ENCODE measurements at places on chromosomes 7 and 10.

DNA sequence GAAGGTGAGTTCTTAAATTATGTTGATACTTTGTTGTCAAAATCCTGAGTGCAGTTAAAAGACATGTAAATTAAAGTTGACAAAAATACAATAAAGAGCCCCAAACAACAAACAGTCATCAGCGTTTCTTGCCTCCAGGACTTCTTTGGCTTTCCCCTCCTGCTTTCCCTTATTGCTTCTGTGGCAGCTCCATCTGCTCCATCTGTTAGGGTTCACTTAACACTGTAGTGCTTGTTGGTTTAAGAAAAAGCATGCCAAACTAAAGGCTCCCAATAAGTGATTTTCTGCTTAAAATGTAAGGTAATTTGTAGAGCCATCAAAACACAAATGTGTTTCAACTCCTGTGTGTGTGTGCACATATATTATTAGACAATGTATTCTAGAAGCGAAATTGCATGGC, 254.3 kb upstream of the GNAI1 start:
- DNase-seq = no peak

DNA sequence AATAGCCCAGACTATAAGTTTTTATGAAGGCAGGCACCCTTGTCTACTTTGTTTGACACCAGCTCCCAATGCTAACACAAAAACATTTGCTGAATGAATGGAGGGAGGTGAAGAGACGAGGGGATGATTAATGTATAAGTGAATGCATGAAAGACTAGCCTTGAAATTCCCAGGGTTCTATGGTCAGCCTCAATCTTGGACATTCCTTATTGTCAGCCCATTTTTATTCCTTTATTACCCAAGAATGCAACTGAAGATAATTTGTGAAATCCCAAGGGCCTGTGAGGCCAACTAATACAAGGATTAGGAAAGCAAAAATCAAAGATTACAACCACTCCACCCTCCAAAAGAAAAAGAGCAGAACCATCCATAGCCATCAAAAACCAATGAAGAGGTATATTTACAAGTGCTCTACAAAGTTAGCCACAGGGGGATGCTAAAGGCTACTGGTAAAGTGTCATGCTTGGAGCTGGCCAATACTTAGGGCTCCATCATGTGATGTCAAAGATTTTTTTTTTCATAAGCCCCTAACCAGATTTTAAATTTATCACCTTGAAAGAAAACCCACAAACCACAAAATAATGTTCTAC, 40.0 kb upstream of the ASAH2 start:
- DNase-seq = no peak

DNA sequence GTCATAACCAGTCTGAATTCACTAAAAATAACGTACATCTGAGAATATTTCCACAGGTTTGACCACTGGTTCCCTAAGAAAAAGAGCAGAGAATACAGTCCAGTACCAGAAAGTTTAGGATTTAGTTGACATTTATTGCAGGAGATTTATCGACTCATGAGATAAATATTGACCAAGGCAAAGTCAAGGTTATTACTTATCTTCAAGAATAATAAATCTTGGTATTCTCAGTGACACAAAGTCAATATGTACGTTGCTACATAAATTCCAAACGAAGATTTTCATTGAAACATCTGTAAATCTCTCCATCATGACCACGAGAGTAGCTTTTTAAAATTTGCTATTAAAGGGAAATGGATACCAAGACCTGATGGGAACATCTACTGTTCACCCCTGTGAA, 39.4 kb upstream of the GRB10 start:
- DNase-seq = no peak

DNA sequence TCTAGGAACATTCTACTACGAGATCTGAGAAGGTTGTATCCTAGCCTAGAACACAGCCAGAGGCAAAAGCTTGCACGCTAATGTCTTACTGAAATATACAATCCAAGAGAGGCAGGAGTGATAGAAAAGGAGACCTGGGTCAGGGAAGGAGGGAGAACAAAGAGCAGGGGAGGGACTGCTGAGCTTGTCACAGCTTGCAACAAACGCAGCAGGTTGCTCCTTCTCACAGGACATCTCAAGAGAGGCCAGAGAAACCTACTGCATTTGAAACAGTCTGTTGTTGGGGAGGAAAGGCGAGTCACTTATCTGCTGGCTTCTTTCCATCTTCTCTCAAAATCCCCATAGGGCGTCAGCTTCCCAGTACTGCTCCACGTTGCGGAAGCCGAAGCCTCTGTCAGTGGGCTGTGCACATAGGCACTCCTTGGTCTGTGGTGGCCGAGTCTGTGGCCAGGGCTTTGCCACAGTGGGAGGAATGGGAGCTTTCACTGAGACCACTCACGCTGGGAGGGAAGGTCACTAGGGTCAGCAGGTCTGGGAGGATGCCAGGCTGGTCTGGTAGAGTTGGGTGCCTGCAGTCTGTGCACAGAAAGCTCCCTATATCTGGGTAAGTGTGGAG, 25.8 kb upstream of the GPNMB start:
- DNase-seq = no peak

DNA sequence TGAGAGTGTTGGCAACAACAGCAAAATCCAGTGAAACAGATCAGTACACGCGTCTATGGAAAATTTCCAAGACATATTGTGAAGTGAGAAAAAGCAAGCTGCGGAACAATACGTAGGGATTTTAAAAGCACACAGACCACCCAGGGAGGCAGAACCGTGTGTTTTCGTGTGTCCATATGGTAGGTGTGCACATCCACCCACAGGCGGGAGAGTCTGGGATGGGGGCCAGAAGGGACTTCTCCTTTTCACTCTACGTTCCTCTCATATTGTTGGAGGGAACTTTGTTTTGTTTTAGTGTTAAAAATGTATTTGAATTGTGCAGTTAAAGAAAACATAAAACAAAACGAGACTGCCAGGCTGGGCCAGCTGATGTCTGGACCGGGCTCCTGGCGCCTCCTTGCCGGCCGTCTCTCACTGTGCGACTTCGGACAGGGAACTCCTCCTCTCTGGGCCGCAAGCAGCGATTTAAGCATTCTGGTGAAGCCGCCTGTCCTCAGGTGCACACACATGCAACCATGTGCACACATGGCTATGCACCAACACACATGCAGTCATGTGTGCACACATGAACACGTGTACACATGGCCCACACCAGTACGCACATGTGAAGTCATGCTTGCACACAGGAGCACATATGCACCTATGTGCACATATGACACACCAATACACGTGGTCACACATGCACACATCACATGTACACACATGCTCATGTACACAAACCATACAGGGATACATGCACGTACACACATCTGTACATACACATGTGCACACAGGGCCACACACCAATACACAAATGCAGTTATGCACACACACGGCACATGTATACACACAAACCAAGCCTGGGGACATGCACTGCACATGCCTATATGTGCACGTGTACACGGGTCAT, 141.1 kb downstream of the ELFN1 start:
- no peak for DNase-seq

GRCh38 chr10:114957122-114957521, 19.1 kb downstream of the TRUB1 start:
- DNase-seq = no peak

DNA sequence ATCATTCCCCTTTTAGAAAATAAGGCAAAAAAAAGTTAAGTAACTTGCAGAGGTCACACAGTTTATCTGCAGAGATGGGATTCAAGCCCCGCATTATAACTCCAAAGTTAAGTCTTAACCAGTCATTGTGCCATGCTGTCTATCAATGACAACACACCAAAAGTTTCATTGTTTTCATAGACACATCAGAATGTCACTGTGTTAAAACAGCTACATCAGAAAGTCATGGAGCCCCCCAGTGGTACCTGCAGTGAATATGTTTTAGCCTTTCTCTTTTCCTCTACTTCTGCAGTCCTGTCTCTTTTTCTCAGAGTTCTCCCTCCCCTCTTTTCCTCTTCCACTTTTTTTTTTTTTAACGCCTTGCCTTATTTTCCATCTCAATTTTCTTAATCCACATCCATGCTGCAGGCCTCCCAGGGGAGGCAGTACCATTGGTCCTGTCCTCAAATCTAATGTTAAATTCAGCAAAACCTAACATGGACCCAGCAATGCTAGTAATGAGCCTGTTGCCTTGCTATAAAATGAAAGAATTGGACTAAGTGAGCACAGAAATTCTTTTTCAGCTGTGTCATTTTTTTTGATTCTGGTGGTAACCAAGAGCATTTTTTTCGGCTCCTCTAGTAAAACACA, 3.8 kb upstream of the NRCAM start:
- DNase-seq = peak; percentile 21

GRCh38 chr10:200405-200804, 65.2 kb downstream of the ZMYND11 start:
- DNase-seq = no peak

DNA sequence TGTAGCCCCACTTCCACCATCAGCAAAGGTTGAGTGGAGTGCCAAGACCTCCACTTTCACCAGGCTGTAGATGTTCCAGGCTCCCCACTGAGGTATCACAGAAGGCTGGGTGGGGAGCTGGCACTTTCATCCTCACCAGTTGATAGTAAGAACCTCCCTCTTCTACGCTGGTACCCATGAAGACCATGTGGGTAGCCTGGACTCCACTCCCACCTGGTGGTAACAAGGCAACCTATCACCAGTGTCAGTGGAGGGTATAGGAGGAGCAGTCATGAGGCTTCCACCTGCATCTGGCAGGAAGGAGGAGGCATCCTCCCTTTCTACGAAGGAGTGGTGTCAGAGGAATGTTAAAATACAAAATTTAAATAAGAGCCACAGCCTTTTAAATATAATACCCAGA, 4.4 kb downstream of the SMIM30 start:
- DNase-seq = no peak

DNA sequence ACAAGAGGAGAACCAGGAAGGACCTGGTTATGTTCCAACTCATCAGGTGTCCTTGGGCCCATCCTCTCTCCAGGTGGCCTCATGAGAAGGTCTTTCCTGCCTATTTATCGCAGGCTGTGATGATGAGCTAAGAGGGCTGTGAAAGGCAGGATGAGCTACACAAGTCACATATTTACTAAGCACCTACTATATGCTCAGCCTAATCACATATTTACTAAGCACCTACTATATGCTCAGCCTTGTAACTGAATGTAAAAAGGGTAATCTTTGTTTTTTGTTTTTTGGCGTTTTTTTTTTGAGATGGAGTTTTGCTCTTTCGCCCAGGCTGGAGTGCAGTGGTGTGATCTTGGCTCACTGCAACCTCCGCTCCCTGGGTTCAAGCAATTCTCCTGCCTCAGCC, 44.2 kb upstream of the NPFFR1 start:
- no peak for DNase-seq

GRCh38 chr7:81789406-81790119, 19.7 kb upstream of the HGF start:
- no peak for DNase-seq

GRCh38 chr7:50555594-50556140, 9.5 kb downstream of the DDC start:
- DNase-seq = no peak

DNA sequence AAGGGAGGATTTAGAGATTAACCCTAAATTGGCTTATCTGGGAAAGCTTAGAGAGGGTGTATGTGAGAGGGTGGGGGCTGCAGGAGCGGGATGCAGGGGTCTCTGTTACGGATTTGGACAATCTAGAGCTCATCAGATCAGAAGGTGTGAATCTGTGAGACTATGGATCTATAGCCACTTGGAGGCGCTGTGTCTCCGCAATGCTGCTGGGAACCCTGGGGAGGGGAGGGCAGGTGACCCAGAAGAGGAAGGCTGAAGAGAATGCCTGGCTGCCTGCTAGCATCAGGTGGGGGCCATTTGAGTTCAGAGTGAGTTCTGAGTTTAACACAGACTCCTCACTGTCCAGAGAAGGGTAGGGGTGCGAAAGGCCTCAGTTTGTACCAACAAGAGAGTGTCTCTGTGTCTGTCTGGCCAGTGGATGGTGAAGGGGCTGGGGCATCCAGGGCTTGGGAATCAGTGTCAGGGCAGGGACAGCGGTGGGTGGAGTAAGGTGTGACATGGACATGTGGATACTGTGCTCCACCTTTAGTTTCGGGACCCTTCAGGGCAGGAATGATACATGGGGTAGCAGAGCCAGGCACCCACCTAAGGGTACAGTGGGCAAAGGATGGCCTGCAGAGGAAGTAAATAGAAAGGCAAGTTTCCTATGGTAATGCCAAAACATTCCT, 187.3 kb upstream of the PRSS58 start:
- DNase-seq = peak; percentile 55

DNA sequence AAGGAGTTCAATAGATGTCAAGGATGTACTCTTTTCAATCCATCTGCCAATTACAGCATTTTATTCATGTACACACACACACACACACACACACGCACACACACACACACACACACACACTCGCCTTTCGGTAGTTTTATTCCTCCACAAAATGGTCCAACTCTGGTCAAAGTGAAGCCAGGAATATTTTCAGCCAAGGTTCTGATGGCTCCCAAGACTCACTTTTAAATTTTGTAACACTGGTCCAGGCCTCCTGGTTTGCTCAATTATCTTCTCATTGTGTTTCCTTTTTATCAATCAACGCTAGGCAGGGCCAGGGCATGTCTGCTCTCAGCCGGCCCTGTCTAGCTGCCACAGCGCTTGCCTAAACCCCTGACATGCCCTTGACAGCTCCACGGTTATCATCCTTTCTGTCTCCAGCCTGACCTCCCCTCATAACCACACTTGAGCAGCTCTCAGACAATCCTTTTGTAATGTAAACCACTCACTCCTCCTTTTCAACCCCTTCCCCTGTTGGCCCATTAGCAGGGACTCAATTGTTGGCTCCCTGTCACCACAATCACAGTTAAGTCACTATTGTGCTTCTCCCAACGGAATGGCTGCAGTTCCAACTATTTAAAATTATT, 115.1 kb downstream of the ICA1 start:
- DNase-seq = no peak

GRCh38 chr7:123864012-123864411, 19.0 kb downstream of the HYAL4 start:
- DNase-seq = no peak

DNA sequence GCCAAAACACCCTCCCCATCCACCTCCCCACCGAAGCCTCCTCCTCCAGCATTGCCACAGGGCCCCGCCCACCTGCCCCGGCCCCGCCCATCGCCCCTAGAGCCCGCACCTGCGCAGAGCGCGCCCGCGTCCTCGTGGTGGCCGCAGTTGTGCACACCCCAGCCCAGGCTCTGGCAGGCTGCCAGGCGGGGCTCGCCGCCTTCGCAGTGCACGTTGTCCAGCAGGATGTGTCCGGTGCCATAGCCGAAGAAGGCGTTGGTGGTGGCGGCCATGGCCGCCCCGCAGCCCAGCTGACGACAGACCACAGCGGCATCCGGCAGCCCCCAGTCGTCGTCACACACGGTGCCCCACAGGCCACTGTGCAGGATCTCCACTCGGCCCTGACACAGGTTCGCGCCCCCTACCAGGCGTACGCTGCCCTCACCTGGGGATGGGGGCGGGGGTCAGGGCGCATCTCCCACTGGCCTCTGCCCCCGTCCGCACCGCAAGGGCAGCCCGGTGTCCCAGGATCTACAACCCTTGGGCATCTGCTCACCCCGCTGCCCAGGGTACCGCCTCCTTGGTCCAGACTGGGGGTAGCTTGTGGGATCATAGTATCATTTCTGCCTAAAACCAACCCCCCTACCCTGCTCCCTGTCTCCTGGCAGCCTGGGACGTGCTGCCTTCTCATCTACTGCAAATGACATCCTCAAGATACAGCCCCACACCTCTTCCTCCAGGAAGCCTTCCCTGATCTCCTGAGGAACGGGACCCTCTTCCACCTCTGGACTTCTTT, 11.9 kb downstream of the SSC4D start:
- peak; percentile 89 for DNase-seq

GRCh38 chr7:4707980-4708411, 25.9 kb downstream of the FOXK1 start:
- DNase-seq = no peak
